Activated CD4-positive, alpha-beta T cell treated with anti-CD3 and anti-CD28 coated beads, Interleukin-2, amount 50 U/mL, for 4 hours (primary cell): ENCODE measurements at places on chromosomes 7 and 10.

- no peak for DNase-seq
These were observed 255.8 kb downstream of the ABCA13 start for GRCh38 chr7:48426966-48427555.

DNA sequence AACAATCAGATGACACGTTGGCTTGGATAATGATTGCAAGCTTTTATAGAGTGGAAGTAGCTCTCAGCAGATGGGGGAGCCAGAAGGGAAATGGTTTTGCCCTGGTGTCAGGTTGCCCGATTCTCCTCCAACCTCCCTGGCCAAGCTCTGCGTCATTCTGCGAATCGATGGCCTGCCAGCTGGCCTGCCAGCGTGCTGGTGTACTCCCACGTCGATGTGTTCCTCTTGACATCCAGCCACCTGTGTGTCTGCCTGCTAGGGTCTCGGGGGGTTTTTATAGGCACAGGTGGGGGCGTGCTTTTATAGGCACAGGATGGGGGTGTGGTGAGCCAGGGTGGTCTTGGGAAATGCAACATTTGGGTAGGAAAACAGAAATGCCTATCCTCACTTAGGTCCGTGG lies 4.6 kb downstream of the NET1 start:
- no peak for DNase-seq

DNA sequence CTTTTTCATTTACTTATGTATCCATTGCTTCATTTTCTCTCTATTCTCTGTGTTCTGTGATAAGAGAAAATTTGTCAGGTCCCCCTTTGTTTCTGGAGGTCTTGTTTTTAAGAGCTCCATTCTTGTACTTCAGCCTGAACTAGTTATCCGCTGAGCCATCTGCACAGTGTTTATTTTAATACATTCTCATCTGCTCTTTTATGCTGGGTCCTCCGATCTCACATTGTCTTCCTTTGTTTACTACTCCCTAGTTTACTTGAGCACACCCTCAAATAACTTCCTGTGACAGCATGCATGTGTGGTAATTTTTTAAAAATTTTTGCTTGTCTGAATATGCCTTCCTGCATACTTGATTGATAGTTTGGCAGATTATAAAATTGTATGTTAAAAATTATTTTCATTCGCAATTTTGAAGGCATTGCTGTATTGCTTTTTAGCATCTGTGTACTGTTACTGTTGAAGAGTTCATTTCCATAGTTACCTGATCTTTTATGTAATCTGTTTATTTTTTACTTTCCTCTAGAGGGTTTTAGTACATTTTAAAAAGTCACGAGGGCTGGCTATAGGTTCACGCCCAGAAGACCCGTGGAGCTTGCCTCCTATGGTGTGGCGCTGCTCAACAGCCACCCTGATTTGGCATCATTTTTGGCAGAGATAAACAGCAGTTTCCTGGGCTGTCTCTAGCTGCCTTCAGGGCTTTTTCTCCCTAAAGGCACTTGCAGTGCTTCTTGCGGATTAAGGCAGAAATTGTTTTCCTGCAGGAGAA lies 31.9 kb downstream of the RSBN1L start:
- no peak for DNase-seq

- no peak for DNase-seq
These were observed 44.5 kb downstream of the PSMC2 start for GRCh38 chr7:103391976-103392375.

GRCh38 chr7:140564643-140565042 lies 76.0 kb downstream of the DENND2A start:
- DNase-seq = no peak

DNA sequence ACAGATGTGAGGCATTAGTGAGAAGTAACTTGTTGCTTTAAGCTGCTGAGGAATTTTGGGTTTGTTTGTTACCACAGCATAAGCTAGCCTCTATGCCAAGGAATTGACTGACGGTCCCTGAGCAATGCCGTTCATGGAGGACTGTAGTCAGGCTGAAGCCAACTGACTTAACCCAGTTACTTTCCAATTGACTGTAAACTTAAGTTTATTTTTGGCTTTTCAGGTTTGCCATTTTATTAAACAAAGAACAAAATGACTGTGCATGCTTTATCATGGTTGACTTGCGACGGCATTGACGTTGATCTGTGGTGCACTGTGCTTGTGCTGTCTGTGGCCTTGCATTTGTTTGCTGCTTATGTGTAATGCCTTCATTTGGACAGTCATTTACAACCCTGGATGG lies 53.5 kb downstream of the DNAJB9 start:
- no peak for DNase-seq

GRCh38 chr7:70188901-70189650 lies 590.8 kb downstream of the AUTS2 start:
- no peak for DNase-seq

- DNase-seq = no peak
These were observed 2.5 kb upstream of the GDF2 start for GRCh38 chr10:47319784-47320183.

GRCh38 chr7:142120524-142120923 lies 9.0 kb downstream of the MGAM2 start:
- no peak for DNase-seq

DNA sequence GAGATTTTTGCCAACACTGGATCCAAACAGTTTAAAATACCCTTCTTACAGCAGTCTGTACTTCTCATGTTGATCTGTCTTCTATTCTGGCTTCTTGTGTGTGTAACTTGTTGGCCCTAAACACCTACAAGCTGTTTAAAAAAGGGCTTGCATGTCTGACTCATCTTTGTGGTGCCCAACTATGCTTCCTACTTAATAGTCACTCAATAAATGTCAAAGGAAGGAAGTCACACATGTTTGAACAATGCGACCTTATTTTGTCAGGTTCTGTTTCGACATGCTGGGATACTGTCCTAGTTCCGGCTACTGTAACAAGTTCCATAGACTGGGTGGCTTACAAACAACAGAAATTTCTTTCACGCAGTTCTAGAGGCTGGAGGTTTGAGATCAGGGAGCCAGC lies 9.4 kb upstream of the GRK5 start:
- no peak for DNase-seq

DNA sequence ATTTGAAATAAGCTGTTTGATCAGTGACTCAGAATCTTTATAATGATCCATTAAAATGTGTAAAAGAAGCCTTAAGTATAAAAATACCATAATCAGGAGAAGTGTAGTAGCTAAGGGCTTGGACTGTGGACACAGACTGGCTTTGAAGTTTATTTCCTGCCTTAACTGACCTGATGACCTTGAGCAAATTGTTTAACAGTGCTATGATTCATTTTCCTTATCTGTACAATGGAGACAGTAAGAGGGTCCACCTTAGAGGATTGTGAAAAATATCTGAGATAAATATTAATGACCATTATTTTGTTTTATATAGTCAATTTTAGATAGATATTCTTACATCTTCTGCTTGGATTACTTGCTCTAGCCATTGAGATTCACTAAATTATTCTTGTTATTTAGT lies 13.3 kb upstream of the RPA3 start:
- no peak for DNase-seq

DNA sequence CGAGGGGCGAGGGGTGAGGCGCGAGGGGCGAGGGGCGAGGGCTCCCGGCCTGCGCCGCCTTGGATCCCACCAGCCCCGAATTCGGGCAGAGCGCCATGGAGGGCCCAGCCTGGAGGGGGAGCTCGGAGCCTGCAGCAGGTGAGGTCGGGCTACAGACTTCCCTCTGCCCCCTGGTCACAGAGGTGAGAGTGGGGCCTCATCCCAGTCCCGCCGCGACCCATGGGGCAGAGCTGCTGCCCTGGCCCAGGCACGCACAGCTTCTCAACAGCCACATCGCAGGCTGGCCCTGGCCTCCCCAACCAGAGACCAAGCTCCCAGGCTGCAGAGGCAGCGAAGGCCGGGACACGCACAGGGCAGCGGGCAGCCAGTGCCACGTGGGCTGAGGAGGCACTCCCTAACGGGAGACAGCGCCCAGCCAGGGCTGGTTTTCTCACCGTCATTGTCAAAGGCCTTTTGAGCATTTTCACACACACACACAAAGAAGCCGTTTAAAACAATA lies 191.8 kb downstream of the PTPRN2 start:
- DNase-seq = no peak

DNA sequence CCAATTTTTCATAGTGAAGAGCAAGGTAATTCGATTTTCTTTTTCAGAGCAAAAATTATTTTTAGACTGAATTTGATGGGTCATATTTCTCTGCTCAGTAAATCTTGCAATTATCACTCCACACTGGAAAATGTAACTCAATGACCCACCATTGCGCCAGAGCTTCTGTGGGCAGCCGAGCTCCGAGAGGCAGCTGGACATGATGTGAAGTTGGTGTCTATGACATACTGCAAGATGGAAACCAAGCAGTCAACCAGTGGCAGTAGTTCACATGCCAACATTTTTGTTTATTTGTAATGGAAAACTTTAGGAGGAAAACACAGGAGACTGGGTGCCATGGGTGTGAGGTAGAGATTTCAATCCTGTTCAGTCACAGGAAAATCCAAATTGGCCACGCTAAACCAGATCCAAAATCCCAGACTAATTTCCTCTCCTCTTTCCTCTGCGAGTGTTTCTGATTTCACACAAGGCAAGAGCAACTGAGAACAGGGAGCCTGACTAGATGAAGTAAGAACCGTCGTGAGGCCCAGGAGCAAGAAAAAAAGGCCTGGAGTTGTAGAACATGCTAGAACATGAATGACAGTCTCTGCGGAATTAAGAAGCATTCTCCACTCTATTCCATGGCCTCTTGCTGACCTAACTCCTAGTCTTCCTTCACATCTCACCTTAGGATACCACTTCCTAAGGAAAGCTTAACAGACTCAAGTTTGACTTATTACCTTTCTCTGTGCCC lies 39.3 kb downstream of the CALD1 start:
- no peak for DNase-seq

- no peak for DNase-seq
These were observed 420.0 kb downstream of the THSD7A start for GRCh38 chr7:11412036-11412435.

DNA sequence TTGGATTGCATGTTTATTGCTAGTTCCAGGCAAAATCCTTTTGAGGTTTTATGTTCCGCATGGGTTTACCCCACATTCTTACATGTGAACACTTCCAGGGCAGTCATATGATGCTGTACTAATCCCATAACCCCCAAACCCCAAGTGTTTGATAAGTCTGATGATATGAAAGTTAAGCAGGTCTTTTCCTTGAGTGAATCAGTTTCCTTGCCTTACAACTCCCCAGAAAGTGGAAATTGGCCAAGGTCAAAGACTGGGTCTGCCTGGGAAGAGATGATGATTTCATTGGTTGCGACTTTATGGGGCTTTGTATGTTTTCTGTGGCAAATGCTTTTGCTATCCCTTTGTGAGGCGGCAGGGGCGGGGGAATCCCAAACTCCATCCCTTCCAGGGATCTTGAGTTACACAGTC lies 24.7 kb downstream of the AFAP1L2 start:
- DNase-seq = no peak

GRCh38 chr7:13279854-13280435 lies 592.5 kb downstream of the ARL4A start:
- DNase-seq = no peak
